Stimulated activated CD4-positive, alpha-beta T cell treated with anti-CD3 and anti-CD28 coated beads, TNF-alpha, amount 100 ng/mL, for 48 hours (primary cell): ENCODE measurements at places on chromosomes 16 and 17.

DNA sequence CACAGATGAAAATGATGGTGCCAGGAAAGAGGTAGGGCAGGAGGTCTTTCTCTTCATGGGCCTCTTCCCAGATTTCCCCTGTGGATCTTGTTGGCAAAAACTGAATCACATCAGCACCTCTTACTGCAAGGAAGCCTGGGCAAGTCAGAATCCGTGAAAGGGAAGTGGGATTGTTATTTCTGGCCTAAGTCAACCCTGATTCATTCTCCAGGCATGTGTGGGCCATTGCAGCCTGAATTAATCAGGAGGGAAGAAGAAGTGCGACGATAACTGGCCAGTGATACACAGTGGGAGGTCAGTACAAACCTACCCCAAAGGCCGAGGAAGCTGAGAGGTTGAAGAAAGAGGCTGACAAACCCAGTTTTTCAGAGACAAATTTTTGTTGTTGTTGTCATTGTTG lies 17.9 kb upstream of the NSMCE1 start:
- no peak for DNase-seq

GRCh38 chr17:5719976-5720375 lies 135.7 kb upstream of the NLRP1 start:
- no peak for DNase-seq

DNA sequence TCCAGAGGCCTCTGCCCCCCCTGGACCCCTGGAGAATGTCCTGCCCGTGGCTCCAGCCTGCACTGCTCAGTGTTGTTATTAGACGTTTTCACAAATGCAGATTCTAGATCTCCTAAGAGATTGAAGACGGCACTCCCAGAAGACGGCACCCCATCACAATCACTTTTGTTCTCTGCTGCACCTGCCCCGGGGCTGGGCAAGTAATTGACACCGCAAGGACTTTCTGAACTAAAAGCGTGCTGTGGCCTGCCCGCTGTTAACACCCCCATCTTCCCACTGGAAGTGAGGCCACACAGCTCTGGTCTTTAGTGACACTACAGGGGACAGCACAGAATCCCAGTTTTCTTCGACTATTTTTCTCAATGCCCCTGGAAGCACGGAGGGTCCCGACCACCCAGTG lies 256.9 kb downstream of the ENGASE start:
- DNase-seq = no peak

GRCh38 chr16:71867939-71868338 lies 16.0 kb downstream of the ZNF821 start:
- no peak for DNase-seq

DNA sequence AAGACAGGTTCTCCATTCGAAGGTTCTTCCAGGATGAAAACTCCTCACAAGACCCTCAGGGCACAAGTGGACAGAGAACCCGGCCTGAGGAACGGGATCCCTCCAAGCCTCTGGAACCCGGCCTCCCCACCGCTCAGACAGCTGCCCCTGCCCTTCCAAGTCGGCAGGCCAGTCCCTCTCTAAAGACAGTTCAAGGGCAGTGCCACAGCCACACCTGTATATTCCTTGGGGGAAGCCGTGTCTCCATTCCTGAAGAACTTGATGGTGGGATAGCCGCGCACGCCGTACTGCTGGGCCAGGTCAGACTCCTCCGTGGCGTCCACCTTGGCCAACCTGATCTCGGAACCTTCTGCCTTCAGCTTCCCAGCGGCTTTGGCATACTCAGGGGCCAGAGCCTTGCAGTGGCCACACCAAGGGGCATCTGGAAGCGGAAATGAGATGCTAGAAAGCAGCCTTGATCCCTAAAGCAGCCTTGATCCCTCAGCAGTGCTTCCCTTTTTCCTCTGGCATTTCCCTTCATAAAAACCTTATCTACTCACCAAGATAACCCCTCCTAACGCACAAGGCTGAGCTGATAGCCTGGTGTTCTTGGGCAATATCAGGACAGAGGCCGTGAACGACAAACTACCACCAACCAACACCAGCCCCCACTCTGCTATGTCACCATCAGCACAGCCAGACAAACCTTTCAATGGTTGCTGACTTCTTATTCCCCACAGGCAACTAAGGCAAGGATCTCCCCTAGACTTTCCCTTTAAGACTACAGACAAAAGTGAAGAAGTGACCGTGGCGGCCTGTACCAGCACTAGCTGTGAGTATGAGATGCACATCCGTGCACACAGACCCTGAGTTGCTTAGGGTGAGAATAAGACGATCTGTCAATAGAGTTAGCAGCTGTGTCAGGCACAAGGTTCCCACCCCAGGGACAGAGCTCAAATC lies 1.1 kb downstream of the P4HB start:
- DNase-seq = no peak

DNA sequence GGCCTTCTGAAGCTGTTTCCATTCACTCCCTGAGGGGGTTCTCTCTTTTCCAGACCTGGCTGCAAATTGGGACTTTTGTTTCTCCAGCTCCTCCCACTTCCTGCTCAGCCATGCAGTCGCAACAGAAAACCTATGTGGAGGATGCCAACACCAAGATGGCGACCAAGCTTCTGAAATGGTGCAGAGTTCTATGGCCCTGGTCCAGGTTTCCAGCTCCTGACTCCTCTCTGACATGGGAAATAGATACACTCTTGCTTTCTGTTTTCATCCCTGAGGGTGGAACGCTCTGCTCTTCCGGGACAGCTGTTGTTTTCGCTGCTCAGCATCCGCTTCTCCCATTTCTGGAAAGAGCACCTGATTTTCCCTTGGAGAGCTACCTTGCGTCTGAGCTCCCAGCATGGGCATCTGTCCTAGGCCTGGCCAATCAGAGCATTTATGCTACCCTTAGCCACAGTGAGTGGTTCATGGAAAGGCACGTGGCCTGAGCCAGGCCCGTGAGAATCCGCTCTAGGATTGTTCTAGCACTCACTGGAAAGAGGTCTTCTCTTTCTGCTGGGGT lies 8.1 kb downstream of the GPRC5B start:
- DNase-seq = no peak
